ENCODE measurements at places on chromosomes 12 and 14.

DNA sequence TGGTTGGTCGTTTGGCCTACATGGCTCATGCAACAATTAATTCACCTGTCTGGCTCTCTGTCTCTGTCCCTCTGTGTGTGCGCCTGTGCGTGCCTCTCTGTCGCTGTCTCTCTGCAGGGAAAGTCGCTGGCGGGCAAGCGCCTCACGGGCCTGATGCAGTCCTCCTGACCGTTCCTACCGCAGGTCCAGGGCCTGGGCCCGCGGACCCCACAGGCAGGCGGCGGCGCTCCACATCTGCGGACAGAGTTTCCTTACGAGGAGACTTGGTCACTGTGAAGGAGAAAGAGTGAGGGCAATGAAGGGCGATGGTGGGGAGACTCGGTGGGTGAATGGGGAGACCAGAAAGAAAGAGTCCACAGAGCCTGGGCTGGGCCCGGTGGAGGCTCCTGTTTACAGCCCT lies 331.6 kb downstream of the DPF3 start:
- no peak for DNase-seq

DNA sequence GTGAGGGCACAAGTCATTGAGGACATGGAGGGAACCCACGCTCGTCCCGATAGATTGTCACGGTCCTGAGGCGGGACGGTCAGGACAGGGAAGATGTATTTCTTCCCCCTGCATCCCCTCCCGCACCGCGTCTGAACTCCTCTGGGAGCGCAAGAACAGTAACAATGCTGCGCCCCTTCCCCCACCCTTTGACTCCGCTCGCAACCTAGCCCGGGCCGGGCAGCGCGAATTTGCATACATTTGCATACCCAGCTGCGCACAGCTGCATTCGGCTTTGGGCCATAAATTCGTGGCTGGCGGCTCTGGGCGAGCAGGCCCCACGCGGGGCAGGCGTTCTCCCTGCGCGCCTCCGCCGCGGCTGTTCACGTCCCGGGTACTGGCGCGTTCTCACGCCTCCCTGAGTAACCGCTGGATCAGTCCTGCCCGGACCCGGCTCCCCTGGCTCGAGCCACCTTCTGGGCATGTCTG lies 29.0 kb upstream of the SMUG1 start:
- no peak for DNase-seq

GRCh38 chr12:29104516-29104915 lies 44.6 kb upstream of the FAR2 start:
- no peak for DNase-seq

DNA sequence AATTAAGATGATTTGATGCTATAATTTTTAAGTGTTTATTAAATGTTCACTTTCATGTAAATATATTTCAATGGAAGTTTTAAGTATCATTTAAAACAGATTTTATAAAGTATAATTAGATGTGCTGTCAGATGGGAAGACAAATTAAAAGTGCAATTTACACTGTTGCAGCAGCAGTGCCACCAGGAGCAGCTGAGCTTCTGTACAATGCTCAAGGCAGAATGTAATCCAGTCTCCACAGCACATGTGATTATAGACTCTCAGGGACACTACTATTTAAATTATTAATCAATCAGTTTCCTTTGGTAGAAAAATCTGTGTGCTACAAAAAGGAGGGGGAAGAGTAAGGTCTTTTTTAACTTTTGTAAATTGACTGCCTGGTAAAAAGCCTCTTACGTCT lies 285.7 kb upstream of the USP15 start:
- no peak for DNase-seq

DNA sequence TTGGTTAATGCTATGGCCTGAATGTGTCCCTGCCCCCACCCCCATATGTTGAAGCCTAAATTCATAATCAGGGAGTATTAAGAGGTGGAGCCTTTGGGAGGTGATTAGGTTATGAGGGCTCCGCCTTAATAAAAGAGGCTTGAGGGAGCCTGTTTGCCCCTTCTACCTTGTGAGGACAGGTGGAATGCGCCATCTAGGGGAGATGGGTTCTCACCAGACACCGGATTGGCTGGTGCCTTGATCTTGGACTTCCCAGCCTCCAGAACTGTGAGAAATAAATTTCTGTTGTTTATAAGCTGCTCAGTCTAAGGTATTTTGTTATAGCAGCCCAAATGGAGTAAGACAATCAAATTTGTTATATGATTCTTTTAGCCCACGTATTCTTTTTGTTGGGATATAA lies 148.3 kb downstream of the PTCSC3 start:
- DNase-seq: no peak

DNA sequence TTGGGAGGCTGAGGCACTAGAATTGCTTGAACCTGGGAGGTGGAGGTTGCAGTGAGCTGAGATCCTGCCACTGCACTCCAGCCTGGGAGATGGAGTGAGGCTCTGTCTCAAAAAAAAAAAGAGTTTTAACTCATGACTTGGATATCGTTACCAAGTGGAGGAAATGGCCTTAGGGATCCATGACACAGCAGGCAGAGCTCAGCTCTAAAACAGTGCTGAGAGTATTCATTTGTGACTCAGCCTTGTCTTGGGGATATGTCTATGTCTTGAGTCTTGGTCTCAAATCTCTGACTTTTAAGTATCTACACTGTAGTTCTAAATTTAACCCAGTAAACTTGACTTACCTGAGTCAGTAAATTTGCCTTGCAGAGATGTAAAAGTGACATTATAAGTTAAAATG lies 8.8 kb upstream of the PEX5 start:
- no peak for DNase-seq
